ENCODE measurements at places on chromosomes 7 and 10.

DNA sequence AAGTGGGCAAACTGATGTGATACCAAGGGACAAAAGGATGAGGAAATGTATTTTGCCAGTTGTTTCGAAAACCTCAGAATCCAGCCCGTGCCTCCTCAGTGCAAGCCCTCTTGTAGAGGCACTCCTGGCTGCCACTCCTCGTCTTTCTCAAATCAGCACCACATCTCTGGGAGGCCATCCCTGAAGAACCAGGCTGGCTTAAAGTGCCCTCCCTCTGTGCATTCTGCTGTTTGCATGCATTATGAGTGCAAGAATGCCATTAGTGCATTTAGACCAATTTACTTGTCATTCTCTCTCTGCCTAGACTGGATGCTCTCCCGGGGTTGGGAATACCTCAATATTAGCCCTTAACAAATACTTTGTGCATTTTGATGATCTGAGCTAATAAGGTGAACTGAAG lies 19.9 kb upstream of the FAM180A start:
- DNase-seq, result no peak

DNA sequence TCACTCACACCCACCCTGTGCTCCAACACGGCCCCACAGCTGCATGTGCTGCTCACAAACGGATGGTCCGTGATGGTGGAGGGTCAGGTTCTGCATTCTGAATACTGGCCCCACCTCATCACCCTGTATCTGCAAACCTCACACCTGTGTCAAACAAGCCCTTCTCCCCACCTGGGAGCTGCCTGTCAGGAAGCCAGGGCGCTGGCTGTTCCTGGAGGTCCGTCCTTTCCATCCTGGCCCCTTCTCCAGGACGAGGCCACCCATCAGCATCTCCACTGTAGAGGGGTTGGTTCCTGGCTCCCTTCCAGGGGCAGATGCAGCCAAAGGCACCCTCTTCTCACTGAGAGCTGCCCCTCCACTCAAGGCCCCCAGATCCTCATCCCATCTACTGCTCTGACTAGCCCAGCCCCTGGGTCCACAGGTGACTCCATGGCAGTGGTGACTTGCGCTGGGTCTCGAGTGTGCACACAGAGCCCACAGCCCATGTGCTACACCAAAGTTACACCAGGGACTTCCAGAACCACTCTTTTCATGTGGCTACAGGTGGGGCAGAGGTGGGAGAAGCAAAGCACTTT lies 229.4 kb downstream of the TNS3 start:
- no peak for DNase-seq

- peak; percentile 73 for DNase-seq
These were observed 2.0 kb downstream of the SRGN start for GRCh38 chr10:69089638-69090599.

DNA sequence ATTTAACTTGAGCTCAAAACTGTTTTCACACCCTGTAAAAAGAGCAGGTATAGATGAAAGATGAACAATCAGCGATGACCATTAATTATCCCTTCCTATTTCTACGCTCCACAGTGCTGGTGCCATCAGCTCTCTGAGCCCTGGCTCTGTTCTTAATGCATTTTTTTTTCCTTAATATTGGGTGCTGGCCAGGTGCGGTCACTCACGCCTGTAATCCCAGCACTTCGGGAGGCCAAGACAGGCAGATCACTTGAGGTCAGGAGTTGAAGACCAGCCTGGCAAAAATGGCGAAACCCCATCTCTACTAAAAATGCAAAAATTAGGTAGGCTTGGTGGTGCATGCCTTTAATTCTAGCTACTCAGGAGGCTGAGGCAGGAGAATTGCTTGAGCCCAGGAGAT lies 4.2 kb downstream of the STEAP4 start:
- DNase-seq, result no peak

- no peak for DNase-seq
These were observed 286.6 kb downstream of the ELMO1 start for GRCh38 chr7:37162106-37162505.
